ENCODE measurements at places on chromosomes 4 and X.

- H3K4me1 ChIP-seq, result peaks cover 17% of the 10 kb centered on the region
- H3K4me3 ChIP-seq, result peak overlapping the region; percentile 96
- H3K27me3 ChIP-seq, result peaks cover 43% of the 10 kb centered on the region
- DNase-seq, result peak; percentile 74
- peak overlapping the region; percentile 75 for H3K27ac ChIP-seq
Observed at GRCh38 chr4:89837385-89837992, 528 bp upstream of the SNCA start.

- H3K27me3 ChIP-seq, result no peaks in the 10 kb centered on the region
- H3K27ac ChIP-seq, result no peak overlapping the region
- no peak for DNase-seq
- H3K4me1 ChIP-seq, result peaks cover 6% of the 10 kb centered on the region
- H3K36me3 ChIP-seq, result no peaks in the 10 kb centered on the region
- H3K4me3 ChIP-seq, result no peak overlapping the region
Observed at GRCh38 chr4:18366892-18367291, 345.3 kb upstream of the LCORL start.

DNA sequence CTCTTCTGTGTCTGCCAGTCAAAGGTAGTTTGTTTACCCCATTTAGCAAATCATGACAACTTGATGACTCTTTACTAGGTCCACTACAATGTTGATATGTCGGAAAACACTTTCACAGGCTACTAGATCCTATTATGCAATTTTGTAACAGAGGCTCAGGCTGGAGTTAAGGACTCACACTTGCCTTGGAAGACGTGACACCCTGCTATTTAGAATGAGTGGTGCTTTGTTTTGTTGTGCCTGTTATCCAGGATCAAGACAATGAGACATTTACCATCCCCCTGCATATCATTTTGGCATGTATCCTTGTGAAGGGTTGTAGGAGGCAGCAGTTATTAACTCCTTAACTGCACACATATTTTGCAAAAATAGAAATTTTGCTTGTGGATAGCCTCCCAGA lies 263.7 kb downstream of the IL1RAPL1 start:
- H3K36me3 ChIP-seq, result no peaks in the 10 kb centered on the region
- no peak overlapping the region for H3K27ac ChIP-seq
- no peak for DNase-seq

DNA sequence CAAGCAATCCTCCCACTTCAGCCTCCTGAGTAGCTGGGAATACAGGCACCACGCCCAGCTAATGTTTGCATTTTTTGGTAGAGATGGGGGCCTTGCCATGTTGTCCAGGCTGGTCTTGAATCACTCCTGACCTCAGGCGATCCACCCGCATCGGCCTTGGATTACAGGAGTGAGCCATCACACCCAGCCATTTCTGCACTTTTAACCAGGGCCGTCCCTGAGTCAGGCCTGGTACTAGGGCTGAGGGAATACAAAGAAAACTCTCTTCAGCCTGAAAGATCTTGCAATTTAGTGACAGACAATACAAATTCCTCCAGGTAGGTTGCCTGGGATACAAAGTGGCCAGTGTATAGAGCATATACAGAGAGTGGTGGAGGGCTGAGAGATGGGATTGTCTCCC lies 65.8 kb downstream of the BCOR start:
- H3K4me3 ChIP-seq, result no peak overlapping the region
- no peaks in the 10 kb centered on the region for H3K27me3 ChIP-seq
- no peaks in the 10 kb centered on the region for H3K36me3 ChIP-seq

- peak within 1 kb of the TSS; percentile 55 for H3K27ac ChIP-seq
- H3K4me3 ChIP-seq, result peak within 1 kb of the TSS; percentile 88
- H3K36me3 ChIP-seq, result no peaks in the 10 kb centered on the region
- peak; percentile 71 for DNase-seq
- peaks cover 3% of the 10 kb centered on the region for H3K27me3 ChIP-seq
Observed at GRCh38 chr4:134201216-134202161, at the start of gene PABPC4L. Gene PABPC4L, minus strand, starts transcription at chr4:134201789. Its CDS starts 770 bp downstream, at chr4:134201019.

- H3K4me1 ChIP-seq, result peaks cover 17% of the 10 kb centered on the region
- no peak overlapping the region for H3K4me3 ChIP-seq
- no peak overlapping the region for H3K27ac ChIP-seq
- no peak for DNase-seq
- no peaks in the 10 kb centered on the region for H3K27me3 ChIP-seq
- H3K36me3 ChIP-seq, result peaks cover 3% of the 10 kb centered on the region
Observed at GRCh38 chr4:109419679-109420078, 13.9 kb upstream of the SEC24B start.

DNA sequence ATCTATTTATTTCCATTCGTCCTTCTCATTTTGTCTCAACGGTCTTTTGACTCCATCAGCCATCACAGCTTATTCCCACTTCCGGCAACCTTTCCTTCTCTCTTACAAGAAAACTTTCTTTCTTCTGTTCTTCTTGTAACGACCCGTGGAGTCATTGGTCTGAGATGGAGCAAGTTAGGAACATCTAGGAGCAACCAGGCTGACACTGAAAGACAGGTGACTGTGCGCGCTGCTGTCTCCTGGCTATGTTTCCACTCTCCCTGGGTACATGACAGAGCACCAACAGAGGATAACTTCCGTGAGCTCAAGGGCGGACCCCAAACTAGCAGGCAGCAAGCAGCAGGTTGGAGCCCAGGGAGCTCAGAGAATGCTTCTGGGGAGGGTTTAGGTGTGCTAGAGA lies 2.5 kb downstream of the FGF5 start:
- peaks cover 92% of the 10 kb centered on the region for H3K27me3 ChIP-seq
- no peak for DNase-seq
- no peaks in the 10 kb centered on the region for H3K36me3 ChIP-seq
- peaks cover 25% of the 10 kb centered on the region for H3K4me1 ChIP-seq

GRCh38 chrX:34126011-34126410 lies 6.1 kb downstream of the FAM47A start:
- DNase-seq, result no peak
- H3K27ac ChIP-seq, result no peak overlapping the region
- H3K36me3 ChIP-seq, result no peaks in the 10 kb centered on the region
- H3K4me1 ChIP-seq, result no peaks in the 10 kb centered on the region
- no peak overlapping the region for H3K4me3 ChIP-seq

- no peak overlapping the region for H3K4me3 ChIP-seq
- no peaks in the 10 kb centered on the region for H3K27me3 ChIP-seq
- H3K4me1 ChIP-seq, result peaks cover 6% of the 10 kb centered on the region
- no peak for DNase-seq
Observed at GRCh38 chr4:186657764-186658163, 65.9 kb downstream of the FAT1 start.

DNA sequence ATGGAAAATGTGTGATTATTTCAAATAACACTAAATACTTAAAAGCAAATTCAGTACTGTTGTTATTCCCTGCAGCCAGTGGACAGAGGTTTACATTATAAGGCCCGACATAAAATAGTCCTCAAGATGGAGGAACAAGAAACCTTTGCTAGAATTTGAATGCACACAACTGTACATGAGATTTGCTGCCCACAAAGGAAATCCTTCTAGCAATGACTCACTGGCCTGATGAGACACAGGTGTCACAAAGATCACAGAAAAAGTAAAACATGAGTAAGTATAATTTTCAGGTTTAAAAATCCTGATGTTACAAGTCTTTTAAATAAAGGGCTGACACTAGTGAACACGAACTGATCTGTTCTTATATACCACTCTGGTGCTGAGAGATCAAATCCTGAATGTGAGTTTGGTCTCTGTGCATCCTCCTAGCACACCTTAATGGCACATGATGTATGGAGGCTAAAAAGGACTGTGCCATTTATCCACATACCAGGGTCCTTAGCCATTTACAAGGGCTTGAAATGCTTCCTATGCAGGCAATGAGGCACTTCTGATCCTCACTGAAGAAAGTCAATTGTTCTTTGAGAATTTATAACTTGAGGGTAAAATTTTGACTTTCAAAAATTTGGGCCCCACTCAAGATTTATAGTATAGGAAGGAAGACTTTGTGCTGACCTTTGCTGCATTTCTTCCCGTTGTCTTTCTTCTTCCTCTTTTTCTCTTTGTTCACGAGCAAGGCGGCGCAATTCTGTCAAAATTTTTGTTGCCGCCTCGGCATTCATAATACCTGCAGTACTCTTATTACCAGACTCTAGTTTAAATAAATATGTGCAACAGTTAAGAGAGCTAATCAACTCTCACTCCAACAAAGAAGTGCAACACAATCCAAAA lies 23.0 kb downstream of the MAP7D3 start:
- no peak overlapping the region for H3K27ac ChIP-seq
- peaks cover 6% of the 10 kb centered on the region for H3K36me3 ChIP-seq
- no peaks in the 10 kb centered on the region for H3K27me3 ChIP-seq
- no peaks in the 10 kb centered on the region for H3K4me1 ChIP-seq

GRCh38 chr4:22672519-22672918 lies 20.2 kb upstream of the GBA3 start:
- no peak for DNase-seq
- no peaks in the 10 kb centered on the region for H3K36me3 ChIP-seq
- H3K27me3 ChIP-seq, result peaks cover 3% of the 10 kb centered on the region
- peaks cover 8% of the 10 kb centered on the region for H3K4me1 ChIP-seq

- peaks cover 20% of the 10 kb centered on the region for H3K4me1 ChIP-seq
- DNase-seq, result no peak
- no peak overlapping the region for H3K4me3 ChIP-seq
- H3K27me3 ChIP-seq, result no peaks in the 10 kb centered on the region
- no peak overlapping the region for H3K27ac ChIP-seq
- no peaks in the 10 kb centered on the region for H3K36me3 ChIP-seq
Observed at GRCh38 chr4:119038116-119038841, 97.4 kb upstream of the MYOZ2 start.

- peaks cover 5% of the 10 kb centered on the region for H3K4me1 ChIP-seq
- H3K27ac ChIP-seq, result no peak overlapping the region
- no peak for DNase-seq
- no peak overlapping the region for H3K4me3 ChIP-seq
Observed at GRCh38 chr4:188992706-188993105, 853.5 kb downstream of the TRIML1 start.

DNA sequence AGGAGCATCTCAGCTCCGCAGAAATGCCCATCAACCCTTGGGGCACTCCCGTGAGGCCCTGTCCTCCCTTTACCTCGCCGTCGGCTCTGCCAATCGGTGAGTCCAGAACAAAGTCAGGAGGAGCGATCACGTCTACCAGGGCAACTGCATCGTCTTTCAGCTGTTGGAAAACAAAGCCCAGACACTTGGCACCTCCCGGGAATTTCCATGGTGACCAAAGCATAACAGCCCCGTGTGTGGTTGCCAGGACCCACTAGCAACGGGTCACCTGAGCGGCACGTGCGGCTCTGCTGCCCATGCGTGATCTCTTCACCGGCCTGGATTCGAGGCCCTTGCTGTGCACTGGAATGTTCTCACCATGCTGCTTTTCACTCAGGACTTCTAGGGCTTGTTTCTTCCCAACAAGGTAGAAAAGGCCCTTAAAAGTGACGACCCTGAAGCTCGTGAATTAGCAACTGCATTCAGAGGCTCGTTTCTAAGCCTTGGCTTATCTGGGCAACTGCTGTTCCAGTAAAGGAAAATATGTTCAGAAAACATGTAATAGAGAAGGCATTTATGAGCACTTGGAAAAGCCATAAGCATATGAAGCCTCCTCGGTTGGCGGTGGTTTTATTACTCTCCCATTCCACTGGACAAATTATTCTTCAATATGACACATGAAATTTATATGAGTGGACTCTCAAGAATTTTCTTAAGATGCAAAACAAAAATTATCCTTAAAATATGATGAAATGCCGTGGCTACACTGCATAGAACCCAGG lies 69.5 kb downstream of the ACOX3 start:
- H3K4me3 ChIP-seq, result no peak overlapping the region
- H3K27me3 ChIP-seq, result no peaks in the 10 kb centered on the region
- DNase-seq, result no peak

DNA sequence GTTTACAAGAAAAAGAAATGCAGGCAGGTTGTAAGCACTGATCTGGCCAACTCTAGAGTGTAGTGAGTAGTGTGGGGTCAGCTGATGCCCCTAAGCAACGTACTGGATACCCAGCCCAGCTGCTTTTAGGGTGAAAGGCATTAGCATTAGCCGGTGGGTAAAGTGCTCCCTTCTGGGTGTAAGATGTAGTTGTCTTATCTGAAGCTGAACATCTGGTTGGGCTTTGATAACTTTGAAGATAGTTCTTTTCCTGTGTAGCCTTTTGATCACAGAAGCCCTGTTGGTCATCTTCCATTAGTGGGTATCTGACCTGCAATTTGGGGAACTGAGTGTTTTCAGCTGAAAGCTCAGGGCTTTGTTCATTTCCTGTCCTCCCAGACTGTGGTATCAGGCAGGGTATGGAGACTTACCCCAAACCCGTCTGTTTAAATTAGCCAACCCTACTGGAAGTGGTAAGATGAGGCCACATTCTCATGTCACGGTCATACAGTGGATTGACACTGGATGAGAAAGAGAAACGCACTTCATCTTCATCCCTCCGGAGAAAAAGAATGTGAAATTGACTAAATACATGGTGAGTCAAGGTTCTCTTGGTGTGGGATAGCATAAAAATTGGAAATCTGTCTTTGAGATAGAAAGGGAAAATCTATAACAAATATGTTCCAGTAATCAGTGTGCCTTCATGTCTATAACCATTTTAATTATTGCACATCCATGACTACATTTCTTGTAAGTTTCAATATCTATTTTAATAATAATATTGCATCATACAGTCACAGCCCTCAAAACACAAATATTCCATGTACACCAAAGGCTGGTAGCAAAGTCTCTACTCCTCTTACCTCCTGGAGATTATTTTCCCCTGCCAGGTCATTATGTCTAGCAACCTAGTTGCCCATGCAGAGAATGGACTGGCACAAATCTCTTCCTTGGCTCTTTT lies 8.7 kb downstream of the RHOH start:
- H3K4me3 ChIP-seq, result no peak overlapping the region
- peak overlapping the region; percentile 26 for H3K27ac ChIP-seq
- H3K27me3 ChIP-seq, result no peaks in the 10 kb centered on the region
- peaks cover 6% of the 10 kb centered on the region for H3K4me1 ChIP-seq
- no peaks in the 10 kb centered on the region for H3K36me3 ChIP-seq

GRCh38 chrX:101265869-101266428 lies 25.2 kb downstream of the TAF7L start:
- no peak for DNase-seq
- no peaks in the 10 kb centered on the region for H3K36me3 ChIP-seq
- H3K27me3 ChIP-seq, result no peaks in the 10 kb centered on the region
- no peak overlapping the region for H3K4me3 ChIP-seq
- no peaks in the 10 kb centered on the region for H3K4me1 ChIP-seq

DNA sequence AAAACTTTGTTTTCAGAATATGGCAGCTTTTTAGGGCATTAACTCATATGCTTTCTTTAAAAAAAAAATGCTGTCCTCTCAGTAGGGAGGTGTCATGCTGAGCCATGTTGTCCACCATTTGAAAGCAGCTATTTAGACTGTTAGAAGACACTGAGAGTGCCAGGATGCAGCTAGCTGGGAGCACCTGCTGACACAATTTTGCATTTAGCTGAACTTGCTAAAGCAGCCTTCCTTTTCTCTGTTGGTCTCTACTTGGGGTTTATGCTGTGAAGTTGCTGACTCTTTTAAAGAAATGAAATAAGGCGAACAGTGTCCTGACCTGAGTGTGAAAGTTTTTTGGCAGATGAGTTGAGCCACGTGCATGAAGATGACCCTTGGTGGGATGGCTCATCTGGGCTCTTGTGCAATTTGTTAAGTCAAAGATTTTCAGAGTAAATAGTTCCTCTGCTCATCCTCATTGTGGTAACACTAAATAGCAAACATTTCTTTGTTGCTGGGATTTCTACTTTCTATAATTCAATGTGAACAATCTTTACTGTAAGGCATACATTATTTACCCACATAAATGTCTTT lies 64.5 kb downstream of the CDS1 start:
- H3K27me3 ChIP-seq, result no peaks in the 10 kb centered on the region
- no peak for DNase-seq
- peaks cover 20% of the 10 kb centered on the region for H3K36me3 ChIP-seq
